CD4-positive, CD25-positive, alpha-beta regulatory T cell (primary cell): ENCODE measurements at places on chromosomes 5 and 9. TPM values are rescaled to one million over a fixed set of nuclear protein-coding genes. Genes with fewer than 3 reads are reported as not detected.

- DNase-seq = no peak
Observed at GRCh38 chr5:114360816-114361723, 800 bp upstream of the KCNN2 start.

- DNase-seq = no peak
Observed at GRCh38 chr9:120716483-120716882, 2.2 kb upstream of the MEGF9 start.

DNA sequence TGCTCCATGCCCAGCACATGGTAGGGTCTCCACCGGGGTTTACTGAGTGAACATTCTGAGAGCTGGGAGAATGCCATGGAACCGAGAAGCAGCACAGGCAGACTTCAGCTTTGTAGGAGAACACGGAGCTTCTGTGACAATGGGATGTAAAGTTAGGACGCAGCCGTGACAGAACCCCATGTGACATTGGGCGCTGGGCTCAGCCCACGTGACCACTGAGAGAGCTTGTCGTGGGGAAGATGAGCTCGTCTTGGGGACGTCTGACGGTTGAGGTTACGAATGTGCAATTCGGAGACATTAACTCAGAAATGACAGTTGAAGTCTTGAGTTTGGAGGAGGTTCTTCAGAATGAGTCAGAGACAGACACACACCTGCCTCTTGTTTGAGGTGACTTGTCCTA, 13.5 kb downstream of the SDHA start:
- DNase-seq = no peak

DNA sequence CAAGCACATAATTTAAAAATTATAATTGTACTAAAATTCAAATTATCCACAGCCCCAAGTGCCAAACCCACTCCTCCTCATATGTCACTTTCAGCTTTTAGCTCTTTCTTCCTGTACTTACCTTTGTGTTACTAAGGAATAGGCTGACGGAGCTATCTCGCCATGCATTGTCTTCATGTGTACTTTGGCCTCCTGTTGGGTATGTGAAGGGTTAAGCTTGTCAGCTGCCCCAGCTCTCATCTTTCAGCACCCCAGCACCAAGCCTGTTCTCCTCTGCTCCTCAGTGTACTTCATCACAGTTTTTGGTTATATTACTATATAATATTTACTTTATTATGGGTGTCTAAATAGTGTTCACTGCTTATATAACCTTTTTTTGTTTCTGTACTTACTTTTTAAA, 46.2 kb downstream of the OSTF1 start:
- DNase-seq = no peak

DNA sequence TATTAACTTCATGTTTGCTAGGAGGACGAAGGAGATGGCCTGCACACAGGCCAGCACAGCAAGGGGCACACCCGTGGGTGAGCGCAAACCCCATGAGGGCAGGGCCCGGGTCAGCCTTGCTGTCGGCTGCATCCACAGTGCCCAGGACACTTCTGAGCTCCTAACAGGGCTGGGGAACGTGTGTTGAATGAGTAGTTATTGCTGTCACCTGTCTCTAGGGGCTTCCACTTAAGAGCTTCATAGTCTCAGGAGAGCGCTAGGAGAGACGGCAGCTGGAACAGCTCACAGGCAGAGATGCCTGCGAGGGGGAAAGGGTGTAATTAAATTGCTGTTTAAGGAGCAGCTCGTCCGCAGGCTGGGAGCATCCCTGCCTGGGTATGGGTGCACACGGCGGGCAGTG, 91.4 kb upstream of the NEURL1B start:
- DNase-seq = no peak

- no peak for DNase-seq
Observed at GRCh38 chr9:125758986-125759763, 12.0 kb downstream of the PBX3 start.

DNA sequence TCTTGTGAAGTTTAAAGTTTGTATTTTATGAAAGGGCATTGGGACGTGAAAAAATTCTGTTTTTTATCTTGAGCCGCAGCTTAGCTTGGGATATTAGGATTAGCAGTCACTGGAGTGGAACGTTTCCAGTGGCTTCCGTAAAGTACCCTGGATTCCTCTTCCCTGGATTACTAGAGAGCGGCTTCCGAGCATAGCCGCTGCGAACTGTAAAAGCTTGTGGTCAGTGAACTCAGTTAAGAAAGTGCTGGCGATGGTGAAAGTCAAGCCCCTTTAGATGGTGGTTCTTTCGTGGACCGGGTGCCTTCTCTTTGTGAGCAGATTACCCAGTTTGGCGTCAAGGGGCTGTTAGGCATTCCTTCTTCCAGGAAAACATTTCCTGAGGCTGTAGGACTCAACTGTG, 168.1 kb downstream of the KDM4C start:
- no peak for DNase-seq

- no peak for DNase-seq
Observed at GRCh38 chr5:82754036-82754746, 323.0 kb downstream of the TMEM167A start.

DNA sequence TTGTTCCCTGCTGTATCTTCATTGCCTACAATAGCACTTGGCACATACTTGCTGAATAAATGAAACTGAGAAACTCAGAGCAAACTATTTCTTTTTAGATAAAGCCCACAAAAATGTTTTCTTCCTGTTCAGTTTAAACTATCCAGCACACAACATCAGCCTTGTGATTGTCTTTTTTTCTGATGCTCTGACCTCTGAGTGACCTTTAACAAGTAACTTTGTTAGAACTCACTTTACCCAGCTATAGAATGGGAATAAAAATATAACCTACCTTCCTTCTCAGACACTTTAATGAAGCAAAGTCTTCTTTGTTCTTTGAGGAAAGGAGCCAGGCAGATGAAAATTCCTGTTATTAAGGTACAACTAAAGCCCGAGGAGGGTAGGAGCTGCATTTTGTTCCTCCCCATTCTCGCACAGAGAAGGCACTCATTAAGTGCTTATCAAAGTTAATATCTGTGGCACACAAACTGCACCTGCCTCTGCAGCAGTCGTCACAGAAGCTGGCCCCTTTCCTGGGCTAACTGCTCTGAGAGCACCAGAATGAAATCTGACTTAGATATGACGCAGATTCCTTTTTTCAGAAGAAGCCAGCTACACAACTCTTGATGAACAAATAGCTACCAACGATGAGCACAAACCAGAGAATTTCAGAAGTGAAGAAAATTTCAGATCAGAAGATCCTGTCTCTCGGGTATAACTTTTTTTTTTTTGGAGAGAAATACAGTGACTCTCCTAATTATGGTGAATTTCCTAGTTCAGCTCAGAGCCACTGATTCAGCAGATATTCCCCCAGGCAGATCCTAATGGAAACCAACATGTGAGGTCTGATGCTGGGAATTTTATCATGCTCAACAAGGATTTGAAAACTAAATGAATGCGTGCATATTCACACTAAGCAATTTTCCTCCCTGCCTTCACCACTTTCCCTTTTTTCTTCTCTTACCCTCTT, 31.0 kb upstream of the NR3C1 start:
- peak; percentile 25 for DNase-seq

- no peak for DNase-seq
Observed at GRCh38 chr5:134620634-134621033, 12.0 kb downstream of the SAR1B start.

DNA sequence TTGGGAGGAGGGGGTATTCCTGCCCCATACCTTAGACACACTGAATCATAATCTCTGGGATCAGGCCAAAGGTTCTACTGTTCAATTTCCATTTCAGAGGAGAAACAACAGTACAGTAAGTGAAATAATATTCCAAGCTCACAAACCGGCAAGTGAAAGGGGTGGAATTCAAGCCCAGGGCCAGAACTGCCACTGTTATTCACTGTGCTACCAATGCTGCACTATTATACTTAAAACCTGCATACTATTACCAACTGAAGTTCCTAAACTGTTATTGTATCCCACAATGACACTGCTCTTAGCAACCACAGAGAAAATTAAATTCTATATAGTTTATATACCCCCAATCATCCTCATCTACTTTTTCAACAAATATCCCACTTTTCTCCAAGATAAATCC, 24.6 kb downstream of the SSBP2 start:
- DNase-seq = no peak

DNA sequence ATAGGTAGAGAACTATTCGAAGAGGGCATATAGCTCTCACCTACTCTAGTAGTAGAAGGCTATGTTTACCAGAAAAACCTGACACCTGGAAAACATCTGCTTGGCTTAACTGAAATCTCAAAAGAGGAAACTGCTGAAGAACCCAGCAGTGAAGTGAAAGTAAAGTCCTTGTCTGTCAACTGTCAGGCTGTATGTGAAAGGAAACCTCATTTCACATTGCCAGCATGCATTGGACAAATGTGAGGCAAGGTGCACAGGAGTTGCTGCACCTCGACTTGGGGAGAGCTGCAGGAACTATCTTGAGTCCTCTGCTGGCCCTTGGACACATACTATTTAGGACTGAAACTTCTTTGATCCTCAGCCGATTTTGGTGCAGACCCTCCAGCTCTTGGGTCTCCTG, 53.3 kb downstream of the NREP start:
- DNase-seq = no peak

GRCh38 chr5:78162253-78162862, 132.1 kb downstream of the AP3B1 start:
- DNase-seq = peak; percentile 7

The PCDHA6 gene
- not detected for total RNA-seq

The FOXD4 gene
- total RNA-seq = 0.32 TPM

The CD14 gene
- not detected for total RNA-seq

The SPATA6L gene
- 2.5 TPM for total RNA-seq

The EQTN gene
- total RNA-seq = not detected

The FGD3 gene
- total RNA-seq = 188 TPM

The HRCT1 gene
- not detected for total RNA-seq

The CD274 gene
- 7.0 TPM for total RNA-seq

The SLC4A9 gene
- not detected for total RNA-seq

The GARIN3 gene
- total RNA-seq = not detected

The PCSK5 gene
- total RNA-seq = 2.0 TPM

The CCIN gene
- total RNA-seq = 1.4 TPM

The SLC27A6 gene
- total RNA-seq = not detected

The CDH18 gene
- total RNA-seq = not detected

The INSL6 gene
- not detected for total RNA-seq

The GZMA gene
- 22.6 TPM for total RNA-seq
